ENCODE measurements at places on chromosomes 12 and 14.

GRCh38 chr12:114993165-114993564 is 309.2 kb upstream of the TBX3 start:
- no peak for DNase-seq

- DNase-seq = peak; percentile 43
These were observed 420.1 kb downstream of the FUT8 start for GRCh38 chr14:65832431-65833266.

- peak; percentile 2 for DNase-seq
These were observed 69.7 kb downstream of the MGAT4C start for GRCh38 chr12:86186449-86186848.

DNA sequence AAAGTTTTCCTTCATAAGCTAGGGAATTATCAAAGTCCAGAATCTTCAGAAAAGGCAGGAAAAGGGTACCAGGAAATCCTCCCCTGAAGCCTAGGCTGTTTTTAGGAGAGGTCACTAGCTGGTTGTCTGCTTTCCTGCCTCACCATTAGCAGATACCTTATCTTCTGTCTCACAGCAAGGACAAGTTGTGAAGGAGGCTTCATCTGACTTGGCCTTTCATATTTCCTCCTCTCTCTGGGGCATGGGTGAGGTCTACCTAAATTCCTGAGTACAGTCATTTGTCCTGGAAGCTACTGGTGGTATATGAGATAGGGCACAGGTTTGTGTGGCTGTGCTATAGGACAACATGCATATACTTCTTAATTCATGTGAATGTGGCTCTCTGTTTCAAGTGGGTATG is 2.3 kb downstream of the FOXJ2 start:
- no peak for DNase-seq

GRCh38 chr12:117502633-117503032 is 141.2 kb upstream of the NOS1 start:
- no peak for DNase-seq

DNA sequence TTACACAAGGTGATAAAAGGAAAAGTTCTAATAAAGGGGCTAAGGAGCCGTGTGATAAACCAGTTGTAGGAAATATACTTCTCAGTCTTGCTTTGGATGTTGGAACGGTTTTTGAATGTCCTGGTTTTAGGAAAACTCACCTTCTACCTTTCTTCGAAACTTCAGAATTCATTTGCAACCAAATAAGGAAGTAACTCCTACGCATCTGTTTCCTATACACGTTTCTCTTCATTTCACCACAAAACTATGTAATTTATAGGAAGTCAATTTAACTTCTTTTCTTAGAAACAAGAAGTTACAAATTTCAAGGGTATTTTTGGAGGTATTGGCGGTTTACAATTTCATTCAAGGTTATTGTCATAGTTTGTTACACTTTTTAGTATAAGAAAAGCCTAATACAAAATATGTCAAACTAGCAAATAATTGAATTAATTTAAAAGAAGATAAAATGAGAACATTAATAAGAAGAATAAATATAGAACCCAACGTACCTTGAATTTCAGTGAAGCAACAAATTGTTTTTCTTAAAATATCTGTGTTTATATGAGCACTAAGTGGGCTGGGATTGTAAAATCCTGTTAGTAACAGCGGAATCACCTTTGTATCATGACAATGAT is 33.2 kb upstream of the CD69 start:
- DNase-seq = no peak

DNA sequence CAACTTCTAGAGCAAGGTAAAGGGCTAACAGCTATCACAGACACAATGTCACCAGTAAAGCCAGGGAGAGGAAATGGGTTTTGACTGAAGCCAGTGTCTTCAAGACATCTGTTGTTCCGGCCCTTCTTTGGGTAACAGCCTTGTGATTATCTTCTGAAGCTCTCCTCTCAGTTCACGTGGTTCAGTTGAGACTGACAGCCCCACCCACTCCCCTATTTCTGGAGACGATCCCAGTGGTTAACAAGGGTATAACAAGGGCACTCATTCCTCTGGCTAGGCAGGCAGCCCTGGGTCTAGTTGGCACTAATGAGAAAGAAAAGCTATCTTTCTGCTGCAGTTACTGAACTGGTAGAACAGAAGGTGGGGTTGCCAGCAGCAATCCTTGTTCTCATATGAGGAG is 6.9 kb downstream of the GNPTAB start:
- DNase-seq = peak; percentile 22

- no peak for DNase-seq
These were observed 23.8 kb upstream of the PPP1CC start for GRCh38 chr12:110766311-110767154.

GRCh38 chr12:114671066-114671442 is 12.9 kb downstream of the TBX3 start:
- no peak for DNase-seq

GRCh38 chr12:80100591-80100990 is 1.3 kb downstream of the OTOGL start:
- DNase-seq = peak; percentile 15

DNA sequence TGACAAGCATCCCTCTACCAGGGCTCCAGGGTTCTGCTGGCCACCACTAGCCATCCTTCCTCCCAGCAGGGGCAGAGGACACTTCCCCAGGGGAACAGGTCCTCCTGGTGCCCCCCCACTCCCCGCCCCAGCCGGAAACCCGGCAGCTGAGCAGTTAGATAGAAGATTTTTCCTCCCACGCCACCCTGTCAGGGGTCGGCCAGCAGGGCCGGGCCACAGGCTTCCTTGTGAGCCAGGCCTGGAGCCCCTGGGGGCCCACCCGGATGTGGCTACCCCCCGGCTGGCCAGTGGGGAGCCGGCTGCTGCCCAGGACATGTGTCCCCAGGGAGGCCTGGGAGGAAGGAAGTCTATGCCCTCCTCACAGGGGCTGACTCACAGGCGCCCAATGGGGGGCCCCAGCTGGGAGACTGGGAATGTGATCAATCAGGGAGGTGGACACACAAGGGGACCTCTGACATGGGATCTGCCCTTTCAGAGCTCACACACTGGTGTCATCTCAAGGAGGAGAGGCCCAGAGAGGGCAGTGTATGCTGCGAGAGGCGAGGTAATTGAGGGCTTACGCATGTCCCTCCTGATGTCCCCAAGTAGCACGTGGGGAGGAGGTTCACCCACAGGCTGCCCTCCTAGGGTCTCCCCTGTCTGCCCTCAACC is 4.2 kb downstream of the SH2B3 start:
- peak; percentile 51 for DNase-seq

GRCh38 chr12:31337952-31338351 is 12.0 kb upstream of the SINHCAF start:
- DNase-seq = no peak

GRCh38 chr14:58639842-58640484 is 2.2 kb downstream of the DACT1 start:
- peak; percentile 75 for DNase-seq

DNA sequence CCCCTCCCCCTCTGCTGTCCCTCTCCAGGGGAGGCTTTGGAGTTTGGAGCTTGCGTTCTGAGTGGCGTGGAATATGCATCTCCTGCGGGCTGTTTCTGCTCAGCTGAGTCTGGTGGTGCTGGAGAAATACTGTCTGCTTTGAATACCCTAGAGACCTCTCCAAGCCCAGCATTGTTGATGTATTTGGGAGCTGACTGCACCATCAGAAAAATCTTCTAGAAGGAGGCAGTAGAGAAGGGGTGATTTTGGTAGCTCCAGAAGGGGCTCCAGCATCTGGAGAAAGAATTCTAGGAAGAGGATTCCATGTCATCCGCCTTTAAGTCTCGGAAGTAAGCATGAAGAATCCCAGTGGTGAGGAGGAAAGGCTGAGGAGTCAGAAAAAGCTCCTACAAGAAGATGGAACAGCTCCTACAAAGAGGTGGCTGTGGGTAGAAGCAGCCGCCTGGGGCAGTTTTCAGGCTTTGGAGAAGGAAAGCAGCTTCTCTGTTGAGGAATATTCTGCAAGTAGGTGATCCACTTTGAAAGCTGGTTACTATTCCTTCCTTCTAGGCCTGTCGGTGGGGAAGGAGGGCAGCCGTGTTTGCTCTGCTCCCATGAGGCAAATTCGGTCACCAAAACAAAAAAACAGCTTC is 9.7 kb downstream of the MLXIP start:
- DNase-seq = no peak

GRCh38 chr12:52662918-52663229 is 10.9 kb upstream of the KRT2 start:
- no peak for DNase-seq

- DNase-seq = no peak
These were observed 168.3 kb upstream of the SYT1 start for GRCh38 chr12:78696267-78696666.

- DNase-seq = no peak
These were observed 139.2 kb downstream of the KIF26A start for GRCh38 chr14:104277416-104278213.

- DNase-seq = no peak
These were observed 42.1 kb downstream of the GRIP1 start for GRCh38 chr12:66636771-66637170.

GRCh38 chr12:53653595-53653994 is 22.3 kb downstream of the ATP5MC2 start:
- DNase-seq = no peak

GRCh38 chr12:39372929-39373328 is 70.0 kb downstream of the KIF21A start:
- no peak for DNase-seq

DNA sequence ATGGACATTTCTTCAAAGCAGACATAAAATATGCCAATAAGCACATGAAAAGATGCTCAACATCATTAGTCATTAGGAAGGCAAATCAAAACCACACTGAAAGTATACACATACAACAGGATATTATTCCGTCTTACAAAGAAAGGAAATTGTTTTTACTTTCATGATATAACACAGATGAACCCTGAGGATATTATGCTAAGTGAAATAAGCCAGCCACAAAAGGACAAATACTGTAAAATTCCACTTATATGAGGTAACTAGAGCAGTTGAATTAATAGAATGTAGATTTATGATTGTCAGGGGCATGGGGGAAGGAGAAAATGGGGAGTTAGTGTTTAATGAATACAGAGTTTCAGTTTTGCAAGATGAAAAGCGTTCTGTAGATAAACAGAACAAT is 4.2 kb downstream of the ACYP1 start:
- no peak for DNase-seq

- no peak for DNase-seq
These were observed 250.5 kb upstream of the FLRT2 start for GRCh38 chr14:85279407-85279806.

GRCh38 chr12:120490833-120491512 is 4.9 kb upstream of the DYNLL1 start:
- no peak for DNase-seq

DNA sequence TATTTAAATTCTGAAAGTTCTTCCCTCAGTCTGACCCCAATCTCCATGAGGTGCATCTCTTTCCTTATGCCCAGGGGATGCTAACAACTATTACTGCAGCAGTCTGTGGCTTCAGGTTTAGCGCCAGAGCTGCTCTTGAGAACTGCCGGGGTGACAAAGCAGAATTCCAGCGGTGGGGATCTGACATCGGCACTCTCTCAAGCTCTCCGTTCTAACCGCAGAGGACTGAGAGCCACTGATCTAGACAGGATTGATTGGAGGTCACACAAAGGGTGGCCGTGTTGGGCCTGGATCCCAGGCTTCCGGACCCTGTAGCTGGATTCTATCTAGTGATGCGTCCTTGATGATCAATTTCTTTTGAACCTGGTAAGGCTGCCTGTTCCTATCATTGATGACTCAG is 155.6 kb upstream of the TMEM132C start:
- DNase-seq = no peak

- no peak for DNase-seq
These were observed 89.7 kb upstream of the PARP11 start for GRCh38 chr12:3962631-3963483.

DNA sequence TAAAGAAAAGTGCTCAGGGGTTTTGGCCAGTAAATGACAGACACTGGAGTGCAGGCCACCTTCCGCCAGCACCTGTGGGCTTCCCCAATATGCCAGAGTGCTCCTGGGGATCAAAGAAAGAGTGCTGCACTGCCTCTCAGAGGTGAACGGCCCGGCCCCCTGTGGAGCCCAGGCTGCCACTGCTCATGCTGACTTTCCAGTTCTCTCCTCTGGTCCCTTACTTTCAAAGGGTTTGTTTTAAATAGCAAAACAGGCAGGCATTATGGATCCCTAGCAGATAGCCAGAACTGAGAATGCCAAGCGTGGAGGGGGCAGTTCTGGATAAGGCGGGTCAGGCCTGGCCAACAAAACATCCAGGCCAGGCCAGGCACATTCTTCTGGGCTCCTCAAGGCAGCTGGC is 59.6 kb downstream of the MDM2 start:
- no peak for DNase-seq

- DNase-seq = no peak
These were observed 1092.3 kb downstream of the AACS start for GRCh38 chr12:126157575-126157966.

GRCh38 chr14:73463411-73463810 is 5.1 kb upstream of the NUMB start:
- peak; percentile 79 for DNase-seq

- no peak for DNase-seq
These were observed 83.3 kb downstream of the SPTB start for GRCh38 chr14:64796369-64796768.

DNA sequence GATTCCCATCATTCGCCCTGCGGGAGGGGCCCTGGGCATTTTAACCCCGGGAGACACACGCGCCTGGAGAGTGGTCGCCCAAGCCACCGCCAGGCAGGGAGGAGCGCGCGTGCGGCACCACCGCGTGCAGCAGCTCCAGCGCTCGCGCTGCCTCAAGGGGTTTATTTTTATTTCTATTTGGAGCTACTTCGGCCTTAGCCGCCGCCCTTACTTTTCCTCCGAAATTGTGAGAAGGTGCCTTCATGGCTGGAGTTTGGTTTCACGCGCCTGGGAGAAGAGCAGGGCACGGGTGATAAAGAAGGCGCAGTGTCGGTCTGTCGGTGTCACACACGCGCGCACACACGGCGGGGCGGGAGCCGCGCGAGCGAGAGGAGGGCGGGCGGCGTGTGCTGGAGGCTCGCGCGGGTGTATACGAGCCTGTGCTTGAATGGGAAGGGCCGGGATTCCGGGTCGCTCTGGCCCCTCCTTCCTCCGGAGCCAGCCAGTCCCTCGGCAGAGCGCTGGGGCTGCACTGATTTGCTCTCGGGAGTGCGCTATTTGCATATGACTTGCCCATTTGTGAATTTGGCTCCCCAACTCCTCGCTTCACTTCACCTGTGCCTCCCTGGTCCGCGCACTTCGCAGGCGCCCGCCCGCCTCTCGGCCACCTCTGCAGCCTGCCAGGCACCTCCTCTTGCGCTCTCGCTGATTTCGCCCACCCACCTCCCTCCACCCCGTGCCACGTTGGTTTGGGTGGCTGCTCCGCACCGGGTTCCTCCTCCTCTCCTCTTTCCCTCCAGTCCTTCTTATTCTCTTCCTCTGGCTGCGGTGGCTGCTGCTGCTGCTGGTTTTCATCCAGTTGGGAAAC is 932.3 kb downstream of the DIO2 start:
- DNase-seq = peak; percentile 87

GRCh38 chr12:10511756-10512355 is 6.2 kb downstream of the EIF2S3B start:
- no peak for DNase-seq

DNA sequence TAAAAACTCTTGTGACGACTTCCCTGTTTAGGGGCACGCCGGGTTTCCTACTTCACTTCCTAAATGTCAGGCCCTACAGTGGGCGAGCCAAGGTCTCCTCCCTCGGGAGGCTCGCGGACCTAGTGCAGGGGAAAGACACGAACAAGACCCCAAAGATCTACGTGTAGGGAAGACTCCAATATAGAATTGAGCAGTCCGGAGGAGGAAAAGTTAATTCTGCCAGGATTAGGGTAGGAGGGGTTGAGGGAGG is 564 bp downstream of the ATXN3 start:
- no peak for DNase-seq

All from AG20443 (cell line).